ENCODE measurements at places on chromosomes 5 and 9. TPM values are rescaled to one million over a fixed set of nuclear protein-coding genes. Genes with fewer than 3 reads are reported as not detected.

Gene GABRA1
- total RNA-seq: not detected

Gene WNK2
- 0.22 TPM for total RNA-seq

Gene PAEP
- total RNA-seq: not detected

Gene C9orf85
- 7.2 TPM for total RNA-seq

Gene SOX30
- not detected for total RNA-seq

Gene PCAT7
- total RNA-seq: not detected

Measured in CD4-positive, CD25-positive, alpha-beta regulatory T cell (primary cell).